Memory B cell (primary cell): ENCODE measurements at places on chromosomes 4 and X.

GRCh38 chr4:7872264-7872771 is 67.3 kb downstream of the AFAP1 start:
- no peak for DNase-seq

- no peak for DNase-seq
Measured at GRCh38 chr4:150439451-150439933, 142.5 kb upstream of the MAB21L2 start.

GRCh38 chrX:100600340-100600739 is 15.6 kb downstream of the TNMD start:
- no peak for DNase-seq

DNA sequence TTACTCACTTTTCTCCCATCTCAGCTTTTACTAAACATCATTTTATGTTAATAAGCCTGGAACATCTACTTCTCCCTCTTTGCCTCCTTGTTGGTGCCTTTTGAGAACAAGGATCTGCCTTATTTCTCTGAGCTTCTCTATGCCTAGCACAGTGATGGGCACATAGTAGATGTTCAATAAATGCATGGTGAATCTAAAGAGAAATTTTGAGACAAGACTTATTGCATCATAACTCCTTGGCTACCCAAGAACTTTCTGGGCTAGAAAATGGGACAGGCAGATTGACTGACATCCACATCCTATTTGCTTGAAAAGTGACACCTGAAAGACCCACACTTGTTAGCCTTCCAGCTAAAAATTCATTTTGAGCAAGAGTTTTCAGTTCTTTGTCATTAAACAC is 87.2 kb upstream of the TFDP3 start:
- DNase-seq: no peak

GRCh38 chr4:89829470-89830138 is 7.4 kb downstream of the SNCA start:
- DNase-seq: peak; percentile 48

GRCh38 chr4:128665514-128665913 is 144.0 kb upstream of the JADE1 start:
- DNase-seq: no peak

DNA sequence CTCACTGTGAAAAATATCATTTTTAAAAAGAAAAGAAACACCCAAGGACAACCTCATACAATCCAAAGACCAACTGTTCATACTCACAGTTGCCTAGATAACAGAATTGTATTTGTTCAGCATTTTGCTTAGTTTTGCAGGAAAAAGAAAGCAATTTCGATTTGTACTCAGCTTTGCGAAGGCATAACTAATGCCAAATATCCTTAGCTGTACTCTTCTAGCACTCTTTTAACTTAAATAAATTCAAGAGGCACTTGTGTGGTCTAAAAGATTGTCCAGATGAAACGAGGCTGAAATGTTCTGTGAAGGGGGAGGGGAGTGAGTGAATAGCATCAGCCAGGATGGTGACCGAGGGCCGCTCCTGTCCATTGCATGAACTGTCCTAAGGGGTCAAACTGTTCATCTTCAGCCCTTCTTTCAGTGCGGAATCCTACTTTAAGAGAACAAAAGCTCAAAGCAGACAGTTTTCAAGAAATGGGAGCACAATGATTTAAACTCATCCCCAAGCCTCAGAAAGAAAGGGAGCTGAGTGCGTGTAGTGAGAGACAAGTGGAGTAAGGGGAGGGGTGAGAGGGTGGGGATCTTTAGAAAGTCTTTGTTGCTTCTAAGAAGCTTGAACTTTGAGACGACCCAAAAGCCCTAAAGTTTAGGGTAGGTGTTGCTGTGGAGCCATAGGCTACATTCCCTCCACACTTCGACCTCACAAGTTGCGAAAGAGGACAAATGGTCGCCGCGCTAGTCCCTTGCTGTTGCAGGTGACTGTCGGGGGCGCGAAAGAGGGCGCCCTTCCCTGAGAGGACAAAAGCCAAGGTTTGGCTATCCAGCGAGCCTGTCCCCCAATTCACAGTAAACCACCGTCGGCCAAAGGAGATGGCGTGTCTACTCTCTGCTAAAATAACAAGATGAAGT is 4.0 kb upstream of the NEUROG2 start:
- no peak for DNase-seq

DNA sequence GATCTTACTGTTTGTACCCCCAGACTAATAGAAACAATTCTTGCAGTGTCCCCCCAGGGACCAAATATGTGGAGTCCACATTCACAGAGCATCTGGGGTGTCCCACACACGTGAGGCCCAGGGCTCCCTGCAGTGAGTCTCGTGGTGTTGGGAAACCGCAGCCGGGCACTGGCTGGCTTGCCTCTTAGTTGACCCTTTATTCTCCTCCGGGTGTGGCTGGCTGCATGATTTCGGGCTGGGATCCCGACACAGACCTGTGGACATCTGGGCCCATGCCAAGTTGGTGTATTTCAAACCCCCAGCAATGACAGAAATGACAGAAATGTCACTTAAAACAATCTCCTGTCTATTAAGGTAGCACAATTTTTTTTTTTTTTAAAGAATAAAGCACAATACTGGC is 15.6 kb upstream of the CLDN24 start:
- no peak for DNase-seq

- no peak for DNase-seq
Measured at GRCh38 chrX:118392716-118393115, 46.8 kb downstream of the WDR44 start.

GRCh38 chr4:16227462-16227868 is 1.2 kb upstream of the TAPT1 start:
- peak; percentile 16 for DNase-seq

DNA sequence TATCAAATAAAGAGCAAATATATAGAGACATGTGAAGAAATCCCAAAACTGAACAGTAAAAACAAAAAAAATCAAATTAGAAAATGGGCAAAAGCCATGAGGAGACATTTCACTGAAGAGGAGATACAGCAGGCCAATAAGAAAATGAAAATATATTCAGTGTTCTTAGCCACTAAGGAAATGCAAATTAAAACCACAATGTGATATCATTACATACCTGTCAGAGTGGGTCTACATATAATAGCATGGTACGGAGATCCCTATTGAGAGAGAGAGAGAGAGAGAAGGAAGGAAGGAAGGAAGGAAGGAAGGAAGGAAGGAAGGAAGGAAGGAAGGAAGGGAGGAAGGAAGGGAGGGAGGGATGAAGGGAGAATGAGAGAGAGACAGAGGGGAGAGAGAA is 707.0 kb upstream of the ACTRT1 start:
- no peak for DNase-seq

DNA sequence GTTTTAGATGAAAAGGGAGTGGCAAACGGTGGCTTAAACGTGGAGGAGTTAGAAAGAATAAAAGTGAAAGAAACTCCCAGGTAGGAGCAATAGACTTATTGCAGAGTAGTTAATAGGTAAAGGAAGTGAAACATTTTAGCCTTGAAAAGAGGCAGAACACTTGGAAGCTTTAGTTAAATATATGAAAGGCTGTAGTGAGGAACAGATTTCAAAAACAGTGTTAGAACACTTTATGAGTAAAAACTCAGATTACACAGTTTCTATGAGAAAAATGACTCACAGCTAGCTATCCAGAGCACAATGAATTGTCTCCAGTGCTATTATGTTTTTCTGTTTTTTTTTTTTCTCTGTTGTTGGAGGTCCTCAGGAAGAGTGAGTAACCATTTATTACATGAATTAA is 45.8 kb downstream of the TACR3 start:
- no peak for DNase-seq

DNA sequence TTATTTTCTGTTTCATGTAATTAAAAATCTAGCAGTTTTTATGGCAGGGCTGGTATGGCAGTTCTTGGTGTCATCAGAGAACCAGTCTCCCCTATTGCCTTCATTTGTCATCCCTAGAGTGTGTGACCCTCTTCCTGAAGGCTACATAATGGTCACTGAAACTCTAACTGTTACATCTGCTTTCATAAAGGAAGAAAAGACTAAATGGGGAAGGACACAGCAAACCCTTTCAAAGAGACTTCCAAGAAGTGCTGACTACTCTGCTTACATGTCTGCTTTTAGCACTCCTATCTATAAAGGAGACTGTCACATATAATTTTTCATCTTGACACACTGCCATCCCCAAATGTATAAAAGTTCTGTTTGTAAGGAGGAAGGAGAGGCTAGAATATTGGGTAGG is 105.9 kb upstream of the DIAPH2 start:
- DNase-seq: no peak

DNA sequence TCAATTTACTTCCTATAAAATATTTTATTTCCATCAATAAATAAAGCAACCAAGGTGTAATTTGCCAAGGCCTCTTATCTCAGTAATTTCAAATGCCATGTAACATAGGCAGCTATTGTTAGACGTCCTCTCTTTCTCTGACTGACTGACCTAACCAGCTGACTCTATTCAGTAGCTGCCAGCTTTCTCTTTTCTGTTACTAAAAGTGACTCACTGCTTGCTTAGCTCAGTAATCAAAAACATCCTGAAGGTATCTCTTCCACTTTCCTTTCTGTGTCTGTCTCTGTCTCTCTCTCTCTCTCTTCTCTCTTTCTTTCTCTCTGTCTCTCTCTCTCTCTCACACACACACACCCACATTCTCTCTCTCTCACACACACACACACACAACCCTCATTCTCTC is 134.2 kb downstream of the SPOCK3 start:
- DNase-seq: no peak

GRCh38 chrX:627995-628394 is 2.6 kb upstream of the SHOX start:
- no peak for DNase-seq

GRCh38 chrX:100600758-100601157 is 16.0 kb downstream of the TNMD start:
- DNase-seq: no peak

- DNase-seq: no peak
Measured at GRCh38 chr4:28926156-28926555, 1794.0 kb upstream of the PCDH7 start.

GRCh38 chrX:124406294-124407014 is 60.1 kb downstream of the SH2D1A start:
- DNase-seq: peak; percentile 1

- DNase-seq: no peak
Measured at GRCh38 chr4:174591243-174592021, 69.1 kb upstream of the HPGD start.

DNA sequence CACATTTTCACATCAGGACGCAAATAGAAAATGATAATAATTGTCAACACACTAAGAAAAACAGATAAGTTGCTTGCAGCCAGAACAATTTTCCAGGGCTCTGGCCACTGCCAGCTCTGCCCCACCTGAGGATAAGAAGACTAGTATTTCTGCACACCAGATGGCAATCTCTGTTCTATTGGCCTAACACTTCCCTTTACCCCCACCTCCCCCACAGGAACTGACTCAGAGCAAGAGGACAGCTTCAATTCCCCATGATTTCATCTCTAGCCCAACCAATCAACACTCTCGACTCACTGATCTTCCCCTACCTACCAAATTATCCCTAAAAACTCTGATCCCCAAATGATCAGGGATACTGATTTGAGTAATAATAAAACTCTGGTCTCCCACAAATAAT is 164.0 kb downstream of the SMARCA1 start:
- no peak for DNase-seq

- no peak for DNase-seq
Measured at GRCh38 chr4:23097251-23097650, 404.5 kb downstream of the GBA3 start.

DNA sequence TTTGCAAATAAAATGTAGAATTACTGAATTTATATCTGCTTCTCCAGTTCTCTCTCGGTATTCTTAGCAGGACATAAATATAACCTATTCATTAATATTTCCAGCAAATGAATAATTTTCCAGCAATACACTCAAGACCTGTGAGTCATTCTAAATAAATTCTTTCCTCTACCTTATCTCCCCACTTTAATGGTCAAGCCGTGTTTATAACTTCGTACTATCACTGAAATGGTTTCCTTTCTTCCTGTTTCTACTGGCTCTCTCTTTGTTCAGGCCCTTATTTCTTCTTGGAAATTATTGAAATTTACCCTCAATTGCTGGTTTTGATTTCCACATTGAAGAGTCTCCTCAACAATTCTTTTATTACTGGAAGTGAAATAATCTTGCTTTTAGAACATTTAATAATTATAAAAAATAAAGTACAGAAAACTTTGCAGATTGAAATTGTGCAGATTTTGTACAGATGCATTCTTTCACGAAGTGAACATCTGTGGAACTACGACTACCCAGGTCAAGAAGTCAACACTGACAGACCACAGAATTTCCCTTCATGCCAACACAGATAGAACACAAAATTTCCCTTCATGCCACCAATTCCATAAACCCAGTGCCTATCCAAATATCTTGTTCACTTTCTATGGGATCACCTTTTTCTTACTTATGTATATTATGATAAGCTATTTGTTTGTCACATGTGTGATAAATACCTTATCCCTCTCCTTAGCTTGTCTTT is 205.7 kb downstream of the FAT4 start:
- no peak for DNase-seq

GRCh38 chr4:30258949-30259348 is 461.2 kb upstream of the PCDH7 start:
- DNase-seq: no peak

GRCh38 chr4:152206185-152206584 is 329.7 kb downstream of the FBXW7 start:
- DNase-seq: no peak

DNA sequence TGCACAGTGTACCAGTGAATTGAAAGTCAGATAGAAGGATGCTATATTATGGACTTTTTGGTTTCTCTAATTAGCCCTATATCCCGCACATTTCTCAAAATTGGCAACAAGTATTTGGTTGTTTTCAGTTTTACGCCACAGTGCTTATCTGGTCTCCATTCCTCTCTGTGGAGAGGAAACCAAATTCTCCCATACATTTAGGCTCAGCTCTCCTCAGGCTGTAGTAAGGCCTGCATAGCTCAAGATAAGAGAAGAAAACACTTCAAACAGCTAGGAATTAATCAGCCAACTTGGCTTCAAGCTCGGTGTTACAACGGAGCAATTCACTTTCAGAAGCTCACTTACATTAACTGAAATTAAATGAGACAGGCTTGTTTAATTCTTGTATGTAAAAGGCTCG is 263.2 kb downstream of the PDHA2 start:
- no peak for DNase-seq

DNA sequence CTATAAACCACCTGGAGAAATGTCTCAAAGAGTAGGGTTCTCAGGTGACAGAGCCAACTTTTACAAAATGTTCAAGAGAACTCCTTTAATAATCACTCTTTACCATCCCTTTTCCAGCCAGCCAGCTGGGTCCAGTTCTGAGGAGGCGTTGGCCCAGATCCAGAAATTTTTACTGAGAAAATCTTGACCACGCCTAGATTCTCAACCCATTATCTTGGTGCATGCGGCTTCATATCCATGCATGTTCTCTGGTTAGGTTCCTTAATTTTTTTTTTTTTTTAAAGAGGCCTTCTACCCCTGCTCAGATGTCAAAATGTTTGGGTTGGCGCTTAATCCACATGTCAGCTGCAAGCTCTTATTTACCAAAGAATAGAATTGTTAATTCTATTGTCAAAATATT is 12.0 kb upstream of the MAP7D2 start:
- DNase-seq: no peak

DNA sequence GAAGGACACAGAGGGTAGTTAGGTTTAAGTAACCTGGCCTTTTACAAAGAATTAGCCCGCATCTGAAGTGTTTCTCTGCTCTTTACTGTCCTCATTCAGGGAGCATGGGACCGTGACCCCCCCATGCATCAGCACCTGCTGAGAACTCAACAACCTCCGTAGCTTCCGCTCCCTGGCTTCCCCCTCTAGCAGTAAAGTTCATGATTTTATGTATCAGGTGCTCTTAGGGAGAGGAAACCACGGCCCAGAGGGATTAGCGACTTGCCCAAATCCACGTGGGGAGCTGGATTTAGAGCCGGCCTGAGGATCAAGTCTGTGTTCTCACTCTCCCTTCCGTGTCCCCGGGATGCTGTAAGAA is 284.6 kb upstream of the GATB start:
- DNase-seq: no peak

- no peak for DNase-seq
Measured at GRCh38 chr4:115529126-115529525, 415.7 kb upstream of the NDST4 start.
